Activated T-cell treated with anti-CD3 and anti-CD28 coated beads for 1 hour (primary cell): ENCODE measurements at places on chromosomes 5 and 9.
A peak's percentile ranks its signal among the peaks of the same experiment; 100 is the strongest.

DNA sequence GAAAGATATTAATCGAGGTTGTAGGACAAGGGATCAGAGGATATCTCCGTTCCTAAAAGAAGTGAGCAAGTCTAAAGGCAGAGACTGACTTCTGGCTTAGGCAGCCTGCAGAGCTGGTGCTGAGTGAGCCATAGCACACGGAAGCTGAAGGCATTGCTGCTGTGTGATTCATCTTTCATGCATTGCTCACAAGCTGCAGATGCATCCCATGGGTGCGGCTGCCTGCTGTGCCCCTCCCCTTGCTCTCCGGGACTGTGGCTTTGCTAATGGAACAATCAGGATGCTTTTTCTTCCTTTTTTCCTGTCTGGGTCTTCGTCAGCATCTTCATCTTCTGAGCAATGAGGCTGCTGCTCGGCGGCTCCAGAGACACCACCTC, 341.4 kb downstream of the DIRAS2 start:
- no peak for DNase-seq

GRCh38 chr9:133725886-133726285, 12.3 kb downstream of the SARDH start:
- DNase-seq = no peak

- DNase-seq = no peak
Observed at GRCh38 chr9:96158147-96158546, 143.8 kb downstream of the HSD17B3 start.

- no peak for DNase-seq
Observed at GRCh38 chr5:34868791-34869190, 29.8 kb downstream of the TTC23L start.

- no peak for DNase-seq
Observed at GRCh38 chr5:75042522-75042921, 9.8 kb downstream of the GCNT4 start.

GRCh38 chr5:113093558-113093957, 117.0 kb downstream of the DCP2 start:
- DNase-seq = no peak

DNA sequence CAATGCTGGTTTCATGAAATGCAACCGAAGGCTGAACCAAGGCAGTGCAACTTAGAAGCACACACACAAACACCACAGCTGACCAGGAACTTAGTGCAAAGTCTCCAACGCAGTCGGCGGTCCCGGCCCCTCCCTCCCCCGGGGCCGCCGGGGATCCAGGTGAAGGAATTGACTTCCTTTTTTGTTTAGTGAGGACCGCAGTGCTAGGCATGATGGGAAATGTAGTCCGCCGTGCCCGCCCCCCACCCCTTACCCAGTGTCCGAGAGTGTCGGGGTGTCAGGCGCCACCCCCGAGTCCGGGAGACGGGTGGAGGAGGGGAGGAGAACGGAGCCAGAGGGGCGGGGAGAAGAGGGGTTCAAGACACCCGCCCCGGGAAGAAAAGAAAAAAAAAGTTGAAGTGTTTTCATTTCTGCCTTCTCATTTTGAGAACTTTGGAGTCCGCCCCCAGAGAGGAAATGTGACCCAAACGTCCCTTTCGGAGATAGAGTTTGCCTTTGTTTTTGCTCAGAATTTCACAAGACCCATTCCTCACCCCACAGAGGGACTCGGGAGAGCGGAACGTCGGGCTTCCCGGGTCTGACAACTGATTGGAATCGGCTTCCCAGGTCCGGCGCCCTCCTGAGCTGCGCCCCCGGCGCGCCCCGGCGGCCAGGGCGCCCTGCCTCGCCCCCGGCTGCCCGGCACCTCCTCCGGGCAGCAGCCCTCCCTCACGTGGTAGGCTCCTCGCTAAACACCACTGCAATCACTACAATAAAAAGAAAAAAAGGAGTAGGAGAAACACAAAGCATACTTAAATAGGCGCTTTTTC, 2.0 kb downstream of the IER5L start:
- no peak for DNase-seq

GRCh38 chr5:1151316-1151715, 39.5 kb upstream of the SLC12A7 start:
- no peak for DNase-seq

DNA sequence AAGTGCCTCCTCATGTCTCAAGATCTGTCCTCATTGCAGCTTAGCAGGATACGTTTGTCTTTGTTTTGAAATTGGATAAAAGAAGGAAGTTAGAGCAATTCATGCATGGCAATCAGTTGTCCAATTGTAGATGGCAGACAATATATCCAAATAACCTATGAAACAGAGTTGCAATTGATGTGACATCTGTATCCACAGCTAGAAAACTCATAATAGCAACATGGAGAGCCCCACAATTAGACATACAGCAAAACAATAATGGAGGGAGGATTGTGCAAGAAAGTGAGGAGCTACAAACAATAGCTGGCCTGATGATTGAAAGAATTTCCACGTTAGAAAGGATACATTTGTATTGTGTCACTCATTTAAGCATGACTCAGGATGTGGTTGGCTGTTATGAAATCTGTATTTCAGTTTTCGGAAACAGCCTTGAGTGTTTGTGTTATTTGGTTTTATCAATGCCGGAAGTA, 132.0 kb downstream of the FAM174A start:
- DNase-seq = no peak

GRCh38 chr9:125103770-125104460, 39.4 kb downstream of the SCAI start:
- DNase-seq = no peak

GRCh38 chr5:59684388-59685190, 208.9 kb downstream of the PDE4D start:
- DNase-seq = no peak

DNA sequence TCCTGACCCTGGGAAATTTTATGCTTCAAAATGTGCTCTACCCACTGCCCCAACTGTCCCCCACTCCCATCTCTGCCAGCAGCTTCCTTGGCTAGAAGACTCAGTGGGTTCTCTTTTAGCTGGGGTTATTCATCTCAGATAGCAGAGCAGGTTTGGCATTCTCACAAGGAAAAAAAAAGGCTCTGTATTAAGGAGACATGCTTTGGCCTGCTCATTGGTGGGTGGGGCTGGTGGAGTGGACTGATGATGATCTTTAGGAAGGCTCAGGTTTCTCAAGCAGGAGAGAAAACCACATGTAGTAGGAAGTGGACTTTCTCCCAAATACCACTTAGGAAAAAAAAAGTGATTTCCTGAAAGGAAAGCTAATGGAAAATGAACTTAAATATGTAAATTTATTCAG, 279.2 kb upstream of the ZNF462 start:
- no peak for DNase-seq

GRCh38 chr9:20356403-20357036, 265.8 kb downstream of the MLLT3 start:
- DNase-seq = peak; percentile 17

GRCh38 chr5:37888476-37888875, 48.6 kb upstream of the GDNF start:
- no peak for DNase-seq

DNA sequence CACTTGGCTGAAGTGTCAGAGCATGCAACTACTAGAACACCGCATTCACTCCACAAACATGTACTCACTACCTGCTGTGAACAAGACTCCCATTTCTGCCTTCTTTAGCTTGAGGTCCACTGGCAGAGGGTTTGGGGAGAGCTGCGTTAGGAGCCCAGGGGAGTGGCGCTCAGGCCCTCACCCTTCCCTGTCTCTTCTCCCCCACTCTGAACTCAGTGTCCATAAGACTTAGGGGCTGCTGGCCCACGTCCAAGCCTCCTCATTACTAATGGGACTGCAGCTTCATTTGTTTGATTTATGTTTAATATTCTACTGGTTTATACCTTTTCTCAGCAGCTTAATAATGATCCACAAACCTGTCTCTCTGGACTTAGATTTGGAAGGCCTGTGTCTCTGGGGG, 70.9 kb downstream of the HSPA4 start:
- no peak for DNase-seq

DNA sequence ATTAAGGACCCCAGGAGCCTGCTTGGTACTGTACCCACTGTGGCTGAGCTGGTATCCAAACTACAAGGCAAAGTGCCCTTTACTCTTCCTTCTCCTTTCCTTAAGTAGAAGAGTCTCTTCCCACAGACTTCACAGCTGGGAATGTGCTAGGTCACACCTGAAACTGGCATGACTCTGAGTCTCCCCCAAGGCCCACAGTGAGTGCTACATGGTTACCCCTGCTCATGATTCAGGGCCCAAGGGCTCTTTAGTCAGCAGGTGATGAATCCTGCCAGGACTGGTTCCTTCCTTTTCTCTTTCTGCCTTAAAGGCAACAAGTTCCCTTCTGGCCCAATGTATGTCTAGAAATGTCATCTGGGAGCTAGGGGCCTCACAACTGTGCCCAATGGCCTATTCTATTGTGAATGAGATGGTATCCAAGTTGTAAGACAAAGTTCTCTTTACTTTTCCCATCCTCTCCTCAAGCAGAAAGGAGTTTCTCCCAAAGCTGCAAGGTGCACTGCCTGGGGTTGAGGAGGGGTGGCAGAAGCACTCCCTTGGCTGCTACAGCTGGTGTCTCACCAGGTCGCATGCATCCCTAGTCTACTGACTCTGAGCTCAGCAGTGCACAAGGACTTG, 134.4 kb downstream of the TMEM38B start:
- DNase-seq = no peak

- DNase-seq = no peak
Observed at GRCh38 chr5:148687427-148687826, 33.1 kb upstream of the HTR4 start.
